ENCODE measurements at places on chromosomes 7 and 10. TPM values are rescaled to one million over a fixed set of nuclear protein-coding genes. Genes with fewer than 3 reads are reported as not detected.

GTF2IRD1 gene
- 23.7 TPM for total RNA-seq

SCIN gene
- 0.26 TPM for total RNA-seq

ACBD7 gene
- 0.13 TPM for total RNA-seq

DNA sequence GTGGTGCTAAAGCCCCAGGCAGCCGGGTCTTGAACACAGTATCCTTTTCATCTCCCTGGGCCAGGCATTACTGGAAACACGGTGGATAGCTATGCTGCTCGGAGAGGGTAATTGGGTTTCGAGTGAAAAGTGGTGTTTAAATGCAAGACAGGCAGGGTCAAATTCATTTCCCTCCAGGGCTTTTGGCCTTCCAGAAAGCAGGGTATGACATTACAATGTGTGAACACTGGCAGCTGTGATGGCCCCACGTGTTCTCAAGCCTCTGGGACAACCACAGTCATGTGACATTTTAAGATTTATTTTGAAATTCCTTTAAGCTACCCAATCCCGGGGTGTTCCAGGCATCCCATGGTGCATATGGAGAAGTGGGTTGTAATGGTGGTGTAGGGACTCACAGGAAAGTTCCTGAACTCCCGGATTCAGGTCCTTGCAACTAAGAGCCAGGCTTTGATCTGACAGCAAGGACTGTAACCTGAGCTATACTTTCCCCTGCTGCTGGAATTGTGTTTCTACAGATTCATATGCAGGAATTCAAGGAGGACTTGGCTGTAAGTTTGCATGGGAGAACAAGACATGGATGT, 46.8 kb downstream of the INSYN2A start:
- DNase-seq = no peak
